ENCODE measurements at places on chromosomes 12 and 14. TPM values are rescaled to one million over a fixed set of nuclear protein-coding genes. Genes with fewer than 3 reads are reported as not detected.

The PTPRQ gene
- total RNA-seq: not detected

The BEGAIN gene
- total RNA-seq: 3.0 TPM

The CCDC196 gene
- not detected for total RNA-seq

The SVOP gene
- total RNA-seq: 1.9 TPM

The REM2 gene
- 3.0 TPM for total RNA-seq

The TBPL2 gene
- total RNA-seq: not detected

The OASL gene
- not detected for total RNA-seq

The GALNT6 gene
- total RNA-seq: 0.16 TPM

The CLEC1B gene
- total RNA-seq: not detected

The OTOGL gene
- total RNA-seq: 0.12 TPM

The TSHR gene
- total RNA-seq: not detected

The MRPL42 gene
- 121 TPM for total RNA-seq

The OAS2 gene
- total RNA-seq: not detected

The HNF1A gene
- total RNA-seq: not detected

The EGLN3 gene
- 0.89 TPM for total RNA-seq

The ACOT2 gene
- total RNA-seq: 25.9 TPM

The IFNG gene
- total RNA-seq: not detected

The MYO1H gene
- total RNA-seq: not detected

The RHOJ gene
- 34.6 TPM for total RNA-seq

The ERBB3 gene
- 144 TPM for total RNA-seq

The GPD1 gene
- 0.16 TPM for total RNA-seq

The ACYP1 gene
- total RNA-seq: 35.9 TPM

The KLHL33 gene
- total RNA-seq: not detected

The CISTR gene
- total RNA-seq: not detected

The SOCS2 gene
- total RNA-seq: 56.4 TPM

The RACGAP1 gene
- total RNA-seq: 91.7 TPM

The FICD gene
- 2.9 TPM for total RNA-seq

The LRTM2 gene
- not detected for total RNA-seq

The BHLHE41 gene
- not detected for total RNA-seq

The HOXC6 gene
- 10.7 TPM for total RNA-seq

The ANO2 gene
- 1.9 TPM for total RNA-seq

The DLGAP5 gene
- total RNA-seq: 91.9 TPM

The NDRG2 gene
- total RNA-seq: 13.7 TPM
